ENCODE measurements at places on chromosomes 12 and 14.

- no peak for DNase-seq
These were observed 34.8 kb downstream of the TMEM229B start for GRCh38 chr14:67453575-67454300.

GRCh38 chr12:118590406-118591150 is 214.2 kb downstream of the SUDS3 start:
- DNase-seq = no peak

DNA sequence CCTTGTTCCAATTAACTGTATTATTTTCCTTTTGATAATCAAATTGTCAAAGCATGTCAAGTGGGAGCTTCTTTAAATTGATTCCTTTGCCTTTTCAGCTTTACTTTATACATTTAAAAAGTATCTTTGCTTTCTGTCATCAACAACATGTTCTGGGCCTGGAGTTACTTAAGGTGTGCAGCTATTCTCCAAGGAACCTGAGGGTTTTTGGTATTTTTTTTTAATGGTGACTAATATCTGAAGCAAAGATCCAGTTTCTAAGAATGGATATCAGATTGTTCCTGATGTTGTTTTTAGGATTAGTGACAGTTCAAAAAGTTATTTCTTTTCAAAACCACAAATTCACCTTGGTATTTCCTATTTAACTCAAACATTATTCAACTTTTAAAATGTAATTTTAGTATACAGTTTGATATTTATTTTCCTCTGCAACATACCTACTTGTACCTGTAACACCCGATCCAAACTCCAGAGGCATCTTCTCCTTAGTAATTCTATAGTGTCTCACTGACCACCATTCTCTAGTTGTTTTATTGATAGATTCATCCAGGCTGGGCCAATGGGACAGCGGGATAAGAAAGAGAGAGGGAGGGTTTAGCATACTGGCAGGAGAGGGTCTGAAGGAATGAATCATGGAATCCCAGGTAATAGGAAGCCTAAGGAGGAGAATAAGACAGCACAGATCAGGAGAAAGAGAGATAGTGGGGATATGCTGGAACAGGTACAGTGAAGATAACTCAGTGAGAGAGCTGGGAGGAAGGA is 3.1 kb downstream of the CBLN3 start:
- no peak for DNase-seq

GRCh38 chr14:42277840-42278239 is 671.2 kb downstream of the LRFN5 start:
- DNase-seq = no peak

DNA sequence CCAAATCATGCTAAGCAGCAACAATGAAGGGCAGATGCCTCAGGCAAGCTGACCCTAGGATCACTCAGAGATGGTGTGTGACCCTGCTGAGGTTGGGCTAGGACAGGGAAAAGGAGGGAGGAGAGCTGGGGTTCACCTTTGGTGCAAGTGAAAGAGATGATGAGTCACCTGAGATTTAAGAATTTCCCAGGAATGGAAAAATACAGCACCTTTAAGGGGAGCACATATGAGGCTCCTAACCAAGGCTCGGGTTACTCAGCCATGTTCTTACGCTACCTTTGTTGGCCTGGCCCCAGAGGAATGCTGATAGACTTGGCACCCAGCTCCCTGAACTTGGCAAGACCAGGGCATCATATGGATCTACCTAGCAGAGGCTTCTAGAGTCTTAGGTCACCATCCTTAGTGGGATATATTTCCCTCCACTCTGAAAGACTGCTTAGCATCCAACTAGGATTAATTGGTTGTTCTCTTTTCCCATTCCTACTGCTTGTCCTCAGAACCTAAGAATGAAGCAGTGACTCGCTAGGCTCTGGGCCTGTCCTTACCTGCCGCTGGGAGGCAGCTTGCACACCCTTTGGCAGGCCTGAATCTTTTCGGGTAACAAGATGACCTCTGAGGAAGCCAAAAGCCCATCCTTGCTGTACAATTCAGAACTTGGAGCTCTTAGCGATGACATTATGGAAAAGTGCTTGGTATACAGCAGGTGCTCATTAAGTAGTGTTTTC is 4.0 kb upstream of the NAA25 start:
- no peak for DNase-seq

All from hypothalamus (tissue), 51 donors.